LHCN-M2 (cell line): ENCODE measurements at places on chromosomes 6 and 20. TPM values are rescaled to one million over a fixed set of nuclear protein-coding genes. Genes with fewer than 3 reads are reported as not detected.

Gene BPIFB1
- total RNA-seq, result not detected in 2 replicates

Gene ZNF831
- total RNA-seq, result not detected in 2 replicates

- DNase-seq, result no peak
Measured at GRCh38 chr6:73826571-73826970, 130.6 kb downstream of the CD109 start.

Gene SPAG4
- total RNA-seq, result 12.6 and 13.7 TPM in 2 replicates

- no peak for DNase-seq
Measured at GRCh38 chr6:7100753-7101081, 7.0 kb upstream of the RREB1 start.

Gene MEI4
- total RNA-seq, result not detected in 2 replicates

Gene CNKSR3
- 4.4 and 5.6 TPM in 2 replicates for total RNA-seq

- DNase-seq, result no peak
Measured at GRCh38 chr6:122747573-122747972, 31.9 kb upstream of the FABP7 start.

DNA sequence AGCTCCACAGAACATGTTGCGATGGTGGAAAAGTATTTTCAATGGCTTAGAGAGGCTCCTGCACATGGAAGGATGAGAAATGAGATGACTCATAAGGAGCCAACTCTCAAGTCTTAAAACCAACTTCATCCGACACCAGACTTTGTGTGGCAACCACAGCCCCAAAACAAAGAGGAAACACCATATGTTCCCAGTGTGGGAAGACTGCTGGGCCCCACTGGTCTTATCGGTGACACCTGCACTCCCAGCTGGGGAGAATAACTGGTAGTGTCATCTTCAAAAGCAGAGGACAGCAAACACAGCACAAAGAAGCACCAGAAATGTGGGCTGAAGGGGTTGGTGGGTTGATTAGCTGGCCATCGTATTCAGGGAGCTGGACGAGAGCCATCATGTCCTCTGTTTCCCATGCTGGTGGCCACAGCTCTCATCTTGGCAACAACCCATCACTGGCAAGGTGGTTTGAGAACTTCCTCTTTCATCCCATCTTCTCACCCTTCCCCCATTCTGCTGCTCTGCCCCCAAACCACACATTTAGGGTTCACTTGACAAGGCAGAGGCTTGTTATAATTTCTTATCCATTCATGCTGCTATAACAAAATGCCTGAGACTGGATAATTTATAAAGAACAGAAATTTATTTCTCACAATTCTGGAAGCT lies 46.0 kb upstream of the TASP1 start:
- DNase-seq, result peak; percentile 50

GRCh38 chr6:28696167-28696566 lies 170.5 kb downstream of the GPX5 start:
- peak; percentile 17 for DNase-seq

GRCh38 chr6:124796464-124796970 lies 165.7 kb upstream of the RNF217 start:
- DNase-seq, result peak; percentile 11

- no peak for DNase-seq
Measured at GRCh38 chr6:170067923-170068360, 222.9 kb downstream of the DLL1 start.

- no peak for DNase-seq
Measured at GRCh38 chr6:135075018-135075417, 20.4 kb upstream of the HBS1L start.
